ENCODE measurements at places on chromosomes 12 and 14. TPM values are rescaled to one million over a fixed set of nuclear protein-coding genes. Genes with fewer than 3 reads are reported as not detected.

PPP1R36 gene
- total RNA-seq: 0.39 TPM

OASL gene
- total RNA-seq: not detected

TAS2R50 gene
- total RNA-seq: not detected

DNA sequence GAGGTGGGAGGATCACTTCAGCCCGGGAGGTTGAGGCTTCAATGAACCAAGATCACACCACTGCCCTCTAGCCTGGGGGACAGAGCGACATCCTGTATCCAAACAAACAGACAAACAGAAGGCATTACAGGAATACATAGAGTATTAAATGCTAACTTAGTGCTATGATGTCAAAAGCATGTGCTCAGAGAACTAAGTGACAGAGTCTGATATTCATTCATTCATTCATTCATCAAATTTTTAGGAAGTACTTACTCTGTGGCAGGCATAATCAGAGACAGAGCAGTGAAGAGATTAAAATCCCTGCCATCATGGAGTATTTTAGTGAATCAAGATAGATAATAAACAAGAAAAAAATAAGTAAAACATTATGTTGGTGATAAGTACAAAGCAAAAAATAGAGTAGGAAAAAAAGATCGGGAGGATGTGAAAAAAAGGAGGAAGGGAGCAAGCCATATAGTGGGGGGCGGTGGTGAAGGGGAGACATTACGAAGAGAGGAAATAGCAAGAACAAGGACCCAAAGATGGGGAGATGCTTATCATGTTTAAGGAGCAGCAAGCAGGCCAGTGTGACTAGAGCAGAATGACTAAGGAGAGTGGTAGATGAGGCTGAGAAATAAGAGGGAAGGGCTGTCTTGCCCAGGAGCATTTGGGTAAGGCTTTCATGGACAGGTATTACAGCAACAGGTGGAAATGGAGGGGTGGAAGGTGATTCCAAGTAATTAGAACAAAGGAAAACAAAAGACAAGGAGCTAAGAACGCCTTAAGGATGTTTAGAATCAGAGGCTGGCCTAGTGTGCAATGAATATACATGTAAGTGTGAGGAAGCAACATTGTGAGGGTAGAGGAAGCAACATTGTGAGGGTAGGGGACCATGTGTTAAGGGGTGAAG, 2.8 kb downstream of the MAP4K5 start:
- DNase-seq: no peak

- DNase-seq: no peak
Measured at GRCh38 chr14:51157012-51157411, 62.1 kb upstream of the TRIM9 start.

DNA sequence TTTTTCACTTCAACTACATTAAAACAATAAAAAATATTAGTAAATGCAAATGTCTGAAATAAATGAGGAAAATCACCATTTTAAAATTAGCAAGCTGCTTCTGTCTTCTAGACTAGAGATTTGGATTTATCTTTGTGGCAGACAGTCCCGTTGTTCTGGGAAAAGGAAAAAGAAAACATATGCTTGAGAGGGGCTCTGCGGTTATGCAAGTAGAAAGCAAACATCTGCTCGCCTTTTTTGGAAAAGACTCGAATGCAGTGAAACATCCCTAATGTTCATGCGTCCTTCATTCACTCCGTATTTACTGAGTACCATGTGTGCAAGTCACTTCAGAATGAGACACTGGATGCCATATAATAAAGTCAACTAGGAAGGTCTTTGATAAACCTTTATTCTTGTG, 44.9 kb downstream of the IFNG start:
- DNase-seq: no peak

DNA sequence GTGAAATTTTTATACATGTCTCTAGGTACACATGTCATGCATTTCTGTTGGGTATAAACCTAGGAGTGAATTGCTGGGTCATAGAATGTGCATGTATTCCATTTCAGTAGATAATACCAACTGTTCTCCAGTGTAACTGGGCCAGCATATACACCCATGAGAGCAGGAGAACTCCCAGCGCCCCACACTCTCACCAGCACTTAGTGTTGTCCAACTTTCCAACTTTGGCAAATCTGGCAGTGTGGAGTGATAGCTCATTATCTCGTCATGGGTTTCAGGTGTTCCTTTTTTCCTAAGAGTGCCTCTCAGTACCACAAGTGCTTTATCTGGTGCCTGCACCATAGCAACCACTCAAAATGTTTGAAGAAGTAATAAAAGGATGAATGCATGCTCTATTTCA, 40.1 kb downstream of the NGB start:
- no peak for DNase-seq

- DNase-seq: no peak
Measured at GRCh38 chr12:46282829-46283228, 14.0 kb upstream of the SLC38A1 start.
